Testis (tissue), 5 donors: ENCODE measurements at places on chromosomes 3 and 15. TPM values are rescaled to one million over a fixed set of nuclear protein-coding genes. Genes with fewer than 3 reads are reported as not detected.

FGF7 gene
- 1.6 TPM for polyA plus RNA-seq

DNA sequence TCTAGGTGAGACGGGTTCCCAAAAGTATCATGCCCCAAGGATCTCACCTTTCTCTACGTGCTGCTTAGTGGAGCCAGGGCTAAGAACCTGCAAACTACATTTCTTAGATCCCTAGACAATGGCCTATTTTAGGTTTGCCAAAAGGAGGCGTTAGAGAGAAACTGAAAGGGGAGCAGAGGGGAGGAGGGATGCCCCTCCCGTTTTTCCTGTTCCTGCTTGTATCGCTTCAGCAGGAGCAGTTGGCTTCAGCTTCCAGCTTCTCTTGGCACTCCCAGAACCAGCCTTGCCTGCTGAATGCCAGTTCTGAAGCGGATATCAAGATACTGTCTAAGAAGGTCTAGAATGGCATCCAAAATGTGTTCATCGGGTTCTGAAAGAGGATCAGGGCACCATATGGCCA is 58.4 kb upstream of the ABHD17C start:
- H3K36me3 ChIP-seq, result no peaks in the 10 kb centered on the region
- H3K4me1 ChIP-seq, result no peaks in the 10 kb centered on the region
- H3K4me3 ChIP-seq, result no peak overlapping the region
- no peaks in the 10 kb centered on the region for H3K27me3 ChIP-seq
- DNase-seq, result peak; percentile 23

GRCh38 chr3:27244374-27244773 is 124.8 kb downstream of the NEK10 start:
- H3K4me1 ChIP-seq, result no peaks in the 10 kb centered on the region
- no peaks in the 10 kb centered on the region for H3K36me3 ChIP-seq

SOX2 gene
- 7.2 TPM for polyA plus RNA-seq

GRCh38 chr3:186425788-186426730 is 64.0 kb upstream of the DGKG start:
- no peak overlapping the region for H3K27ac ChIP-seq
- H3K27me3 ChIP-seq, result no peaks in the 10 kb centered on the region
- no peak overlapping the region for H3K4me3 ChIP-seq

C3orf22 gene
- polyA plus RNA-seq, result 42.2 TPM

DNA sequence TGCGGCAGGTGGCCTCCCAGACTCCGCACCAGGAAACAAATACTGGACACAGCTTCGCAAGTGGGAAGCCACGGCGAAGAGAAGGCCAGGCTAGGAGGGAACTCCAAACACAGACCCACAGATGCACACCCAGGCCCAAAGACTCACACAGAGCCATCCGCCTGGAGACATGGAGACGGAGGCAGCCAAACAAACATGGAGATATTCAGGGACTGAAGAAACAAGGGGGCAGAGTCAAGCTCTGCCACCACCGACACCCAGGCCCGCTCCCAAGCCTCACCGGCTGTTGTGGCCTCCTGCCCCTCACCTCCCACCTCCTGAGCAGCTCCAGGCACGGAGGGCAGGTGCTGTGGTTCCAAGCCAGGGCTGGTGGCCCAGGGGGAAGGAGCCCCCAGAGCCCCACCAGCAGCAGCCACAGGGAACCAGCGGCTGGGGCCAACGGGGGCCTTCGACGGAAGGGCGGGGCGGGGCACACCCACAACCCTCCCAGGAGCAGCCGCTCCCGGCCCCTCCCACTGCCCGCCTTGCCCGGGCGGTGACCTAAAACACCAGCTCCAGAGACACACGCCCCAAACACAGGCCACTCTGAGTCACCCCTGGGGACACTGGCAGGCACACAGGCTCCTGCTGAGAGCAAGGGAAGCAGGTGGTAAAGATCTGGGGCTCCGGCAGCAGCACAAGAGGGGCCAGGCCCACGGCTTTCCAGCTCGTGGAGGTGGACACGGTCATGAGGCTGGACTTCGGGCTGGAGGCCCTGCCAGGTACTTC is 31.9 kb downstream of the TNK2 start:
- no peak overlapping the region for H3K27ac ChIP-seq
- peaks cover 8% of the 10 kb centered on the region for H3K4me1 ChIP-seq
- H3K36me3 ChIP-seq, result no peaks in the 10 kb centered on the region
- no peak for DNase-seq
- H3K4me3 ChIP-seq, result no peak overlapping the region

ACKR4 gene
- 1.2 TPM for polyA plus RNA-seq

DNA sequence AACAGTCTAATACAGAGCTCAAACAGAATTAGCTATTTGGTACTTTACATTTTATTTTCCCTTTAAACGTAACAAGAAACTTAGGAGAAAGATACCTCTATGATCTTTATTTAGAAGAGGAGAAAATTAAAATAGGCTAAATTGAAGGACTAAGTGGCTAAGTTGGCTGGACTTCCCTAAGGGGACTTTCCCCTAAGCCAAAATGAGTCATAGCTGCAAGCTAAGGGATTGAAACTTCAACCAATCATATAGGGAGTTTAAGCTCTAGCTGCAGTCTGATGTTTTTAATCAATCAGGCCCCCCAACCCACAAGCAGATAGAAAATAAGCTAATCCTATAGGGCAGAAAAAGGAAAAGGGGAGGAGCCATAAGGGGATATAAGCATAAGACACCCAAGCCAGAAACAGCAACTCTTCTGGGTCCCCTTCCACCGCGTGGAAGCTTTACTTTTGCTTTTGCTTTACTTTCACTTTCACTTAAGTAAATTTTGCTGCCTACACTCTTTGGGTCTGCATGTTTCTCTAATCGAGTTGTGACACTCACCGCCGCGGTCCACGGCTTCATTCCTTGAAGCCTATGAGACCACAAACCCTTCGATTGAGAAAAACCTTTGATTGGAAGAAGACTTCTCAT is 1108.5 kb upstream of the EPHA6 start:
- no peaks in the 10 kb centered on the region for H3K27me3 ChIP-seq
- no peaks in the 10 kb centered on the region for H3K36me3 ChIP-seq
- no peak for DNase-seq

DNA sequence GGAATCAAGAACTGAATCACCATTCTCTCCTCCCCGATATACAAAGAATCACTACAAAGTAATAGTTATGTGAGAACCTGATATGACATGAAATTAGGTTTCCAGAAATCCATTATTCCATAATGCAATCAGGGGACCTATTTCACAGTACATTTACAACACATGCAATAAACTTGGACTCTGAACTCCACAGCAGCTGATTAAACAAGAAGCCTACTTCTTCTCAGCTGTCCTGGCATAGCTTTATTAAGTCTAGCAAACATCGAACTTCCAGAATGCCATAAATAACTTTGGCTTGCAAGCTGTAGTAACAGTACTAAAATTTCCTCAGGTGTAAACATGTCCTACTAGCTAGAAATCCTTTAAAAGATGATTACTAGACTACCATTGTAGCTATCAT is 17.8 kb downstream of the PDCD10 start:
- no peaks in the 10 kb centered on the region for H3K4me1 ChIP-seq
- DNase-seq, result no peak
- H3K27ac ChIP-seq, result no peak overlapping the region

DNA sequence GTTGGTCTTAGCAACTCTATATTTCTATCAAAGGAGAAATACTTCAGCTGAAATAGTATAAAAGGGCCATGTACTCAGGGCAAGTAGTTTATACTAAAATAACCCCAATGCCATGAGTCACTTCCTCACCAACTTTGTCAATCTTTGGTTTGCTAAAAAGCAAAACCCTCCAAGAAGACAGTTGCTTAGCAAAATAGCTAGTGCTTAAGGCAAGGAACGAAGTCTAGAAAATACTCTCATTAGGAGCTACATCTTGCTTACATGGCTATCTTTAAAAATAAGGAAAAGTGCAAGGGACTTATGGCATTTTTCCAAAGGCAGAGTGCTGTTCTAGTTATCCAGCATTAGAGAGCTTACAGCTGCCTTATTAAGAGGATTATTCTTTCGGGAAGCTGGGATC is 28.4 kb downstream of the P3H2 start:
- DNase-seq, result no peak
- H3K4me3 ChIP-seq, result no peak overlapping the region
- no peaks in the 10 kb centered on the region for H3K36me3 ChIP-seq
- peaks cover 7% of the 10 kb centered on the region for H3K4me1 ChIP-seq
- H3K27me3 ChIP-seq, result no peaks in the 10 kb centered on the region

SLC25A38 gene
- polyA plus RNA-seq, result 41.8 TPM

ALPK3 gene
- polyA plus RNA-seq, result 3.0 TPM

- peak; percentile 50 for DNase-seq
- H3K27ac ChIP-seq, result peak overlapping the region; percentile 91
Observed at GRCh38 chr3:122415104-122415744, 638 bp downstream of the WDR5B start.
